Activated naive CD8-positive, alpha-beta T cell treated with anti-CD3 and anti-CD28 coated beads for 36 hours (primary cell): ENCODE measurements at places on chromosomes 6 and 20. TPM values are rescaled to one million over a fixed set of nuclear protein-coding genes. Genes with fewer than 3 reads are reported as not detected.

Gene OTOR
- total RNA-seq: not detected

Gene PLG
- total RNA-seq: not detected

DNA sequence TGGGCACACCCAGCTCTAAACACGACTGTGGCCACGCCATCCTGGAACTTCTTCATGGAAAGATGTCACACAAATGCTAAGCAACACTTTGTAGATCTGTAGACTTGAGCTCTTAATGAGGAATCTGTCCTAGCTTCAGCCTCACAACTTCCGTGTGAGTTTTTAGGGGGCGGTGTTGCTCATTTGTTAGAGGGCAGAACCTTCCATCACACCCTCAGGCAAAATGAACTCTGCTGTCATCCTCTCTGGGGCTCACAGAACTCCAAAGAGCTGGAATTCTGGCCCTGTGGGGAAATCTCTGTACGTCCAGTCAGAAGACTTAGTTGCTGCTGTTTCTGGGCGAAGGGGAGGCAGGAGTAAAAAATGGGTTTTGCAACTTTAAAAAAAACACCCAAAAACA, 49.8 kb downstream of the NRN1 start:
- DNase-seq: no peak

Gene FBXO9
- 55.4 TPM for total RNA-seq

DNA sequence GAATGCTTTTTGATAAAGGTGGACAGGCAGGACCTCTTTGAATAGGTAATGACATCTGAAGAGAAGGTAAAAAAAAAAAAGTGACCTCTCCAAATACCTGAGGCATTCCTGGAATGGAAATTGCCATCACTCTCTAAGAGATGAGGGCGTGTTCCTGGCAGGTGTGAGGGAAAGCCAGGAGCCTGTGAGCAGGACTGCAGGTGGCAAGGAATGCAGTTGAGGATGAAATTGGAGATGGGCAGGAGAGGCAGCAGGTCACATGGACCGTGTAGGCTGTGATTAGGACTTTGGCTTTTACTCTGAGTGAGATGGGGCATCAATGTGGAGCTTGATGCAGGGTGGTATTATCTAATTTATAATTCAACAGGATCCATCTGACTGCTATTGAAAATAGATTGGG, 227.4 kb downstream of the LRFN2 start:
- DNase-seq: no peak

Gene C4B
- 4.0 TPM for total RNA-seq

Gene PIGU
- total RNA-seq: 18.7 TPM

Gene WTAP
- total RNA-seq: 101 TPM

- DNase-seq: no peak
Observed at GRCh38 chr20:42341654-42342053, 723.5 kb upstream of the CHD6 start.

Gene LTB
- 273 TPM for total RNA-seq

GRCh38 chr6:30885481-30885998, 1.2 kb downstream of the DDR1 start:
- DNase-seq: no peak

Gene MICA
- total RNA-seq: 11.3 TPM

GRCh38 chr20:20333866-20334265, 34.0 kb upstream of the INSM1 start:
- no peak for DNase-seq

DNA sequence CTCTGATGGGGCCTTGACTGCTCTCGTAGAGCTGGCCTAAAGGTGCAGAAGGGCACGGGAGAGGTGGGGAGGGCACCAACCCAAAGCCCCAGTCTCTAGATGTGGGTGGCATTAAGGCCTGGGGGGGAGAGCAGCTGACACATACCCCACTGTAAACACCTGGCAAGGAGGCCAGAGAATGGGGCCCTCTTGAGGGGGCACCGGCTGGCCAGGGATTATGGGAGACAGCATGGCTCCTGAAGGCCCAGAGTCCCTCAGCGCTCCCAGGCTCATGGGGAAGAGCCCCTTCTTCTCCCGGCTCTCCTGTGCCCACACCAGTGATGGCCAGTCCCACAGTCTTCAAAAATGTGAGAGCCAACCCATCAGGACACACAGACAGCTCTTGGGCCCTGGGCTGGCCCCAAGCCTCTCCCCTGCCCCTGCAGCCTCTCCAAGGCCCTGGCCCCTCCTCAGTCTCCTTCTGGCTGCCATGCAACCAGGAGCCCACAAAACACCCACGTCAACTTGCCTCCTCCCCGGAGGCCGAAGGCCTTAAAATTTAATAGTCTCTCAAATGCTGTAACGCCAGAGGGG, 58.2 kb upstream of the FOXP4 start:
- DNase-seq: no peak

Gene KCNS1
- 0.56 TPM for total RNA-seq
